Stimulated activated CD4-positive, alpha-beta T cell treated with anti-CD3 and anti-CD28 coated beads, Interleukin-1b, Interleukin-23, amount 100 ng/mL, for 4 hours (primary cell): ENCODE measurements at places on chromosomes 6 and 20.

DNA sequence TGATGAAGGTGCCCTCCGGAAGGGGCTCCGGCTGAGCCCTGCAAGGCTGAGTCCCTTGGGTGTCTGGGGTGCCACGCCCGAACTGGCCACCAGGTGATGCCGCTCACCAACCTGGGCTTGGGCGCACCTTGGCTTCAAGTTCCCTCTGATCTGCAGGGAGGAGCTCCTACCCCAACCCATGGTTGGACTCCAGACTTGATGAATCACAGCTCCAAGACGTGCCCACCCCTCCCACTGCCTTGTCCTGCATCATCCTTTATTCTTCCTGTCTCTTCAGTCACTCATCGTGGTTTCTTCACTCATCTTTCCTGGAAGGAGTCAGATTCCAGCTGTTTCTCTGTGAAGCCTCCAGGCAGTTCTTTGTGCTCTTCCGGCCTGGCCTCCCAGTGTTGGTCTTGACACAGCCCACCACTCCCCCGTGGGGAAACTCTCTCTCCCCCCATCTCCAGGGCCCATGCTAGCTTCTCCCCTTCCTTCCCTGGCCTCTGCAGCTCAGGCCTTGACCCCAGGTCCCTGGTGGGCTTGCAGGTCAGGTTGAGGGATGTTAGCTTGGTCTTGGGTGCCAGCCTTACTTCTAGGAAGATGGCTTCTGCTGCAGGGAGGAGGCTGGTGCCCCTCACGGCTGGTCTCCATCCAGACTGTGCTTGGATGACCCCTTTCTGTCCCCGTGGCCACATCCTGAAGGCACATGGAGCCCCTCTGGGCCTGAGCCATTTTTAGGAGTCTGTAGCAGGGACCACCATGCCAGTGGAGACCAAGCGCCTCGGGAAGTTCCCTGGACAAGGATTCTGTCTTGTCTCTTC lies 2.6 kb upstream of the ZBP1 start:
- peak; percentile 57 for DNase-seq

DNA sequence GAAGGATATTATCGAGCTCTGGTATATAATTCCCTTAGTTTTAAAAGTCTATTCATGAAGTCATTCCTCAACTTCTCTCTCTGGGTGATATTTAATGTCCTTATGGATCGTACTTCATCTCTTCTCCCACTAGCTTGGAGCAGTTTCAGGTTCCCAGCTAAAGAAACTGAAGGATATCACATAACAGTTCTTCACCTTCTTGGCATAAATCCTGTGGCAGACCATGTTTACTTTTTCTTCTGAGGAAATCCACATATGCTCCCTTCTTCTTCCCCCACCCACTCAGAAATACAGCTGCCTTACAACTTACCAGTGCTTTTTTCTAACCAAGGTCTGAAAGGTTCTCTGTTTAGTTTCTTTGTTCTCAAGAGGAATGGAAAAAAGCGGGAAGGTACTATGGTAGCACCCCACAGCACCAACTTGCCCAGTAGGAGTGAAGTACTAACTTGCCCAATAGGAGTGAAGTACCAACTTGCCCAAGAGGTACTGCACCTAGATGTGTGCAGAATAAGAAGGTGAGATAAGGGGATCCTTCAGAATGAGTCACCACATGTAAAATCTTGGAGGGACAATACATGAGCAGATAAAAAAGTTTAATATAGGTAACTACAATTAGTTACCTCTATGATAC lies 53.1 kb downstream of the TSPYL4 start:
- no peak for DNase-seq

- no peak for DNase-seq
These were observed 160.0 kb downstream of the TBXT start for GRCh38 chr6:166007349-166008263.

DNA sequence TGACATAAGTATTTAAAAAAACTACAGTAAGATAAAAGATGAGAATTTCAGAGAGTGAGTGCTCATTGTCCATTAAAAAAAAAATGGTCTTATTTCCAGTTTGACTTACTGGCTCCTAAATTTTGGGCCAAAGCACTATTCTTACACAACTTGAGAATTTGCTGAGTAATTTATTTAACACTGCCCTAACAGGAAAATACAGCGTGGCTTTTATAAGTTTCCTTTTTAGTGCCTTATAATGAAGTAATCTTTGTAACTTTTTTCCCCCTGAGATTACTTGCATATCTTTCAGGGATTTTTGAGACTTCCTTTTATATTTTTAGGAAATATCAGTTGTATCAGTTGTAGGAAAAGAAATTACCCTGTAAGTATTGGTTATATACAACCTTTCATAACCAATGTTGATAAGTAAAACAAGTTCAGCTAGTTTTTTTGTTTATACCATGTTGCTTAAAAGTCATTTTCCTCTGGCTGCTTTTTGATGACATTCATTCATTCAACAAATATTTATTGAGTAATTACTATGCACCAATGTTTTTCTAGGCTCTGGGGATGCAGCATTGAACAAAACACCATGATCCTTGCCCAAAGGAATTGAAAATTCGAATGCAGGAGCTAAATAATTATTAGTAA lies 106.4 kb upstream of the SGK1 start:
- no peak for DNase-seq

- DNase-seq: no peak
These were observed 231.6 kb downstream of the LRFN2 start for GRCh38 chr6:40355532-40355931.

- no peak for DNase-seq
These were observed 63.5 kb upstream of the HDDC2 start for GRCh38 chr6:125365230-125365629.

DNA sequence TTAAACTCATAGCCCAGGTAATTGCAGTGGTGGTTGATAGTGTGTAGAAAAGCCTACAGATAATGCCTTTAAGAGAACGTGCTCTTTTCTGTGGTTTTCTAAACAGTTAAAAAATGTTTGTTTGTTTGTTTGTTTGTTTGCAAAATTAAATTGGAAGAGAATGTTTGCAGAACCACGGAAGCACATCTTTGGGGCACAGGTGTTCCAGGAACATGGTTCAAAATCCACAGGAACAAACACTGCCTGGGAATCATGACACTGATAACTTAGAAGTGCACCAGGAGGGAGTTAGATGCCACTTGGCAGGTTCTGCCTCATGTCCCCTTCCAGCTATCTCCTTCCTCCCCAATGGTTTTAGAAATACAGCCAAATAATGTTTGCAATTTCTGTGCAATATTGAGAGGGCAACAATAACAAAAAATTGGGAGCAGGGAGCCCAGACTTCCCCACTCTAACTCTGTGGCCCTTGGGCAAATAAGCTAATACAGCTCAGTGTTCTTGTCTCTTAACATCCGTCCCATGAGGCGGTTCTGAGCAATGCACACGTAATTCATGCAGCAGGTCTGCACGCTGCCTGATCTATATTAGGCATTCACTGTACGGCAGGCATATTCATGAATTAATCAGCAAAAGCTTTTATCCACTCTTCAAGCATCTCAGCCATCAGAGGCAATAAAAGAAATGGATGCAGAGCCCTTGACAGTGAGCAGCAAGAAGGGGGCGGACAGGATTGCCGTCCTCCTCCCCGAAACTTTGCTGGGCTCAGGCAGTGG lies 274.3 kb upstream of the FOXQ1 start:
- no peak for DNase-seq

DNA sequence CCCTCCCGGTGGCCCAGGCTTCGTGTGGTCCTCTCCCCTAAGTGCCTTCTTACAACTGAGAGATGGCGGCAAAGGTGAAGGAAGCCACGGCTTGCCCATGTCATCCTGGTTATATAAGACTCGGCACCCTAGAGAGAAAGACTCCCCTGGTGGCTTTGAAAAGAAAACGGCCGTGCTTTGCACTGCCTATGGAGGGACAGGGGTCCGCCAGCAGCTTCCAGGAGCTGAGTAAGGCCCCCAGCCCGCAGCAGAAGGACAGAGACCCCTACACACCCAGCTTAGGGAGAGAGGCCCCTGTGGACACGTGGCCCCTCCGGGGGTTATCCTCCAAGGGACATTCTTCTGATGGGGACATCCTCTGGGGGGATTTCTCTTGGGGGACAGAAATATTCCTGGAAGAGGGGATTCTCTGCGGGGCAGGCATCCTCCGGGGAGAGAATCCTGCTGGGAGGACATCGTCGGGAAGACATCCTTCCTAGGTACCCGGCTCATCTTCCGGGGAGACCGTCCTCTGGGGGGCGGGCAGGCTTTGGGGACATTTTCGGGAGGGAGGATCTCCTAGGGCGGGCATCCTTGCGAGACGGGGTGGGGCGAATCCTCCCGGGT lies 511 bp upstream of the OGFR start:
- DNase-seq: no peak
